ENCODE measurements at places on chromosomes 4 and X.

GRCh38 chrX:23365541-23365940 lies 30.9 kb downstream of the PTCHD1 start:
- H3K36me3 ChIP-seq, result no peaks in the 10 kb centered on the region
- no peak overlapping the region for H3K27ac ChIP-seq
- no peak for DNase-seq
- H3K4me3 ChIP-seq, result no peak overlapping the region
- H3K4me1 ChIP-seq, result no peaks in the 10 kb centered on the region

DNA sequence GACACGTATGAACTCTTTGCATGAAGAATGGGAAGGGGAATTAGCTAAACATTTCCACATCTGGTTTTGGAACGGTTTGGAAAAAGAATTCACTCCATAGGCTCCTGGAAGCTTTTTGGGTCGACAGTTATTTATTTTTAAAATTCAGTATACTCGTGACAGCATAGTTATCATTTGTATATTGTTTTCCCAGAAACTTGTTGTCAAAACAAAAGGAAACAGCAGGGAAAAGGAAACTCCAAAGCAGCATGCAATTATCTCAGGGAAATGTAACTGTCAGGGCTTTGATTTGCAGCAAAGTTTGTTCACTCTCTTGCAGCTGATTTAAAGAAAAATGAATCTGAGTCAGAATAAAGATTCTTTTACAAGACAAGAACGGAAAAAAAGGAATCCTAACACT lies 86.5 kb downstream of the PLAC1 start:
- H3K4me1 ChIP-seq, result no peaks in the 10 kb centered on the region
- H3K27ac ChIP-seq, result no peak overlapping the region
- no peak overlapping the region for H3K4me3 ChIP-seq
- no peak for DNase-seq
- H3K27me3 ChIP-seq, result peaks cover 6% of the 10 kb centered on the region

GRCh38 chr4:1731180-1731579 lies 9.9 kb downstream of the TACC3 start:
- peaks cover 15% of the 10 kb centered on the region for H3K36me3 ChIP-seq
- peaks cover 8% of the 10 kb centered on the region for H3K4me1 ChIP-seq
- H3K27ac ChIP-seq, result no peak overlapping the region
- H3K27me3 ChIP-seq, result no peaks in the 10 kb centered on the region
- H3K4me3 ChIP-seq, result no peak overlapping the region

DNA sequence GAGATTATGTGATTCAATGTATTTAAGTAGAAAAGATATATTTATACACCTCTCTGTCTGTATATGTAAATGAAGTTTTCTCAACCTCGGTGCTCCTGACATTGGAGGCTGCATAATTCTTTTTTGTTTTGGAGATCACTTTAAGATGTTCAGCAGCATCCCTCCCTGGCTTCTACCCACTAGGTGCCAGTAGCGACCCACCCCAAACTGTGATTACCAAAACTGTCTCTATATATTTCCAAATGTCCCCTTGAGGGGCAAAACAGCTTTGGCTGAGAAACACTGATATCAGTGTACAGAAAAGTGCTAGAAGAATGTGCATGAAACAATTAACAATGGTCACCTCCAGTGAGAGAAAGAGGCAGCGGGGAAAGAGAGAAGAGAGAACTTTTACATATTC lies 51.2 kb downstream of the DCX start:
- H3K27ac ChIP-seq, result no peak overlapping the region
- no peak for DNase-seq
- H3K4me1 ChIP-seq, result no peaks in the 10 kb centered on the region
- no peaks in the 10 kb centered on the region for H3K36me3 ChIP-seq
- H3K27me3 ChIP-seq, result no peaks in the 10 kb centered on the region
- no peak overlapping the region for H3K4me3 ChIP-seq

- H3K4me1 ChIP-seq, result peaks cover 7% of the 10 kb centered on the region
- H3K27ac ChIP-seq, result no peak overlapping the region
- DNase-seq, result no peak
- no peak overlapping the region for H3K4me3 ChIP-seq
- no peaks in the 10 kb centered on the region for H3K27me3 ChIP-seq
Observed at GRCh38 chr4:7055990-7056325, 11.9 kb downstream of the GRPEL1 start.

DNA sequence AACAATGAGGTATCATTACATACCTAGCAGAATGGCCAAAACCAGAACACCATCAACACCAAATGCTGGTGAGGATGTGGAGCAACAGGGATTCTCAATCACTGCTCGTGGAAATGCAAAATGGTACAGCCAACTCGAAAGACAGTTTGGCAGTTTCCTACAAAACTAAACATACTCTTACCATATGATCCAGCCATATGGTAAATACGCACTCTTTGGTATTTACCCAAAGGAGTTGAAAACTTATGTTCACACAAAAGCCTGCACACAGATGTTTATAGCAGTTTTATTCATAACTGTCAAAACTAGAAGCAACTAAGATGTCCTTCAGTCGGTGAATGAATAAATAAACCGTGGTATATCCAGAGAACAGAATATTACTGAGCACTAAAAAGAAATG lies 7.8 kb downstream of the CASP3 start:
- no peak for DNase-seq
- H3K4me1 ChIP-seq, result peaks cover 19% of the 10 kb centered on the region
- no peak overlapping the region for H3K4me3 ChIP-seq
- H3K36me3 ChIP-seq, result peaks cover 10% of the 10 kb centered on the region
- no peak overlapping the region for H3K27ac ChIP-seq

DNA sequence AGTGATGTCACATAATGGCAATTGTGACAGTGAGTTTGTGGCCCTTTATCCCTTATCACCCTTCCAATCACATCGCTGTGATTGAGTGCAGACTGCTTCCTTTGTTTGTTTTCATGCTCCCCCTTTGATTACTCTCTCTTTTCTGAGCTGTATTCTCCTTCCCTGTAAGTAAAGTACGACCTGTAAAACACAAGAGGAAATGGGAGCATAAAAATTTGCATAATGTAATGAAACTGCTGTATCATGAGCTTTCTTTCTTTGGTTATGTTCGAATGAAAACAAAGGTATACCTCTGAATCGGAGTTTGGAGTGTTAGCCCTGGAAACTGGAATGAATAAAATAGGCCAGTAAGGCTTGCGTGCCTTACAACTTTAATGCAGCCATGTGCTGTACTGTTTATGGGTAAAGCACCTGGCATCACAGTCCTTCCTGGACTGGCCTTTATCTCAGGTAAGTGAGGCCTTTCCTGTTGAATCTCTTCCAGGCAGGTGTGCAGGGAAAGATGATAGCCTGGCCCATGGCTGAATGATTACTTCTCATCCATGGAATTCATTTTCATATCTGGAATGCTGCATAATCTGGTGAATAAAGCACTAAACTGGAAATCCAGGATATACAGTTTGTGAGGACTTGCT lies 26.6 kb upstream of the HS3ST1 start:
- H3K4me3 ChIP-seq, result peak overlapping the region; percentile 36
- DNase-seq, result no peak
- H3K27ac ChIP-seq, result no peak overlapping the region
- peaks cover 16% of the 10 kb centered on the region for H3K4me1 ChIP-seq
- peaks cover 9% of the 10 kb centered on the region for H3K36me3 ChIP-seq

DNA sequence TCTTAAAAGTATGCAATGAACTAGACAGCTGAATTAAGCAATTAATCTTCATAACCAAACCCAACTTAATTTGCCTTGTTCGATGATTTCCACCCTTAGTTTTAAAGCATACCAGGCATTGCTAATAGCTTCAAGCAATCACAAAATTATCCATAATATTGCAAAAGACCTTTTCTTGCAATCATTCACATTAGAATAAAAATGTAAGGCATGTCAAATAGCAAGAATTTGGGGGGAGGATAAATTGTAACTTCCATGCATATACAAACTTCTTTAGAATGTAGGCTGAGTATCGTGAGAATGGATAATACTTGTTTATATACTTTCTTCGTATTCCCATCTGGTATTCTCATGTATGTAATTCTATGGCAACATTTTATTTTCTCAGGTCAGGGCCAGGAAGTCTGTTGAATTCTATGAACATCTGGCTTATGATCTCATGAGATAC lies 28.7 kb upstream of the BMP2K start:
- H3K27me3 ChIP-seq, result no peaks in the 10 kb centered on the region
- DNase-seq, result no peak
- peaks cover 19% of the 10 kb centered on the region for H3K4me1 ChIP-seq
- H3K4me3 ChIP-seq, result no peak overlapping the region
- H3K27ac ChIP-seq, result no peak overlapping the region
- no peaks in the 10 kb centered on the region for H3K36me3 ChIP-seq

DNA sequence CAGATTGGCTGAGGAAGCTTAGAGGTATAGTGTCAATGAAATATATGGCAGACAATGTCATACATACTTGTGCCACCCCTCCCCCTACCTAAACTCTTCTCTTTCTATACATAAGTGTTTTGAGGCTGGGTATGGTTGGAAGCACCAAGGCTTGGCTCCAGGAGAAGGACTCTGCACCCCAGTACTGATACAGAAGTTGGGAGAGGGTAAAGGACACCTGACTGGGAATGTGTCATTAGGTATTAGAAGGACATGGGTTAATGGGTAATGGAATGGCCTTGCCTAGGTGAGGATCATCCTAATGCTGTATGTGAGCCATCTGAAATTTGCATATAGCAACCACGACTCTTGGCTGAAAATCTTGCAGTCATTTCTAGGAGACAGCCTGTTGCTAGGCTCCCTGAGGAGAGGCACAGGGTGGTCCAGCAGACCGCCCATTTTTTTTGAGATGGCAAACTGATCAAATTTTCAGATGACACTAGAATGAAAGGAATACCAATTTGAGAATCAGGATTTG lies 26.8 kb upstream of the AP1S2 start:
- no peaks in the 10 kb centered on the region for H3K27me3 ChIP-seq
- H3K4me3 ChIP-seq, result no peak overlapping the region
- no peak overlapping the region for H3K27ac ChIP-seq
- peaks cover 5% of the 10 kb centered on the region for H3K36me3 ChIP-seq
- DNase-seq, result no peak
- peaks cover 20% of the 10 kb centered on the region for H3K4me1 ChIP-seq

DNA sequence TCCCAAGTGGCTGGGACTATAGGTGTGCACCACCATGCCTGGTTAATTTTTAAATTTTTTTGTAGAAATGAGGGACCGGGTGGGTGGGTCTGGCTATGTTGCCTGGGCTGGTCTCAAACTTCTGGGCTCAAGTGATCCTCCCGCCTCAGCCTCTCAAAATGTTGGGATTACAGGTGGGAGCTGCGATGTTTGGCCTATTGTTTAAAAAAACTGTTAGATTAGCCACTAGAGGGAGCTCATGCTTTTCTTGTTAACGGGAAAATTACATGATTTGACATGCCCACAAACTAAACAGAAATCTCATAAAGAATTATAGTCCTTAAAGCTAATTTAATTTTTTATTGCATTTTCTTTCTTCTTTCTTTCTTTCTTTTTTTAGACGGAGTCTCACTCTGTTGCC lies 5.0 kb upstream of the SDAD1 start:
- no peaks in the 10 kb centered on the region for H3K4me1 ChIP-seq
- peaks cover 2% of the 10 kb centered on the region for H3K27me3 ChIP-seq
- H3K27ac ChIP-seq, result no peak overlapping the region

DNA sequence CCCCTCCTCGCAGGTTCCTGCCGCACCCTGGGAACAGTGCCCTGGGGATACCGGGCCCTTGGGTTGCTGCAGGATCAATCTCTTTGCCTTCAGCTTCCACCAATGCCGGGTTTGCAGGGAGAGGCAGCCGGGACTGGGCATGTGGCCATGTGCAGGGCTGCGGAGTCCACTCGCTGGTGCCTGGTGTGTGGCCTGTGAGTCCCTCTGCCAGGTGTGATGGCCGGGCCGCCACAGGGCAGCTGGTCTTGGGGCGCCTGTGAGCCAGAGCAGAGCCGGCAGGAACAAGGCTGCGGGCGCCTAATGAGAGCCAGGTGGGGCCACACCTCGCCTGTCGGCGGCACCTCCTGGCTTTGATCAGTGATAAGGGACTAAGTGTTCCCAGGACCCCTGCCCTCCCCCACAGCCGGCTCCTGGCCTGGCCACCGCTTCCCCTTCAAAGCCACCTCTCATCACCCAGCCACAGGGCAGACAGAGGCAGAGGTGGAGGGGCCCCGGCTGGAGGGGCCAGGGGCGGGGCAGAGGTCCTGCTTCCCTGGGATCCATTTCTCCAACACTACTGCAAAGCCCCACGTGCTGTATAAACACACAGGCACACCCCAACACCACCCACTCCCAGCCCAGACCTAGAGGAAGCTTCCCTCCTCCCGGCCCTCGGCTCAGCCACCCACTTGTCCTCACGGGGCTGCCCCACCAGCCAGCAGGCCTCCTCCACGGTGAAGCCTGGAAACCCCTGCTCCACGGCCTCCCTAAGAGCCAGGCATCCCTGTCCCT lies 132.7 kb downstream of the CPZ start:
- no peaks in the 10 kb centered on the region for H3K4me1 ChIP-seq
- peaks cover 1% of the 10 kb centered on the region for H3K36me3 ChIP-seq
- no peak overlapping the region for H3K27ac ChIP-seq
- no peak overlapping the region for H3K4me3 ChIP-seq
- peaks cover 4% of the 10 kb centered on the region for H3K27me3 ChIP-seq
- no peak for DNase-seq

DNA sequence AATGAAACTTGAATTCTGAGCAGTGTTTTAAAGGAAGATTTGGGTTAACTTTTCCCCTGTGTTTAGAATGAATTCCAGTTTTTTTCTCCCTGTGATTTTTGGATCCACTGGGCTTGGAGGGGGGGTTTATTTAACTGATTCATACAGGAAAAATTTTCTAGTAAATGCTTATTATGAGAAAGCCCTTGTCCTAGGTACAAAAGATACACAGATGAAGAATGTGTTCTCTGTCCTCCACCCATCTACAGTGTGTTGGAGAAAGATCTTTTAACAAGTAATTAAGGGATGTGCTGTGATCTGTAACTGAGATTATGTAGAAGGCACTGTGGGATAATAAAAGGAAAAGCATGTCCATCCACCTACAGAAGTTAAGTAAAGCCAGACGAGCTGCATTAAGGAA lies 103.9 kb downstream of the STIM2 start:
- no peak overlapping the region for H3K4me3 ChIP-seq
- no peak for DNase-seq
- H3K27me3 ChIP-seq, result no peaks in the 10 kb centered on the region
- H3K27ac ChIP-seq, result peak overlapping the region; percentile 79
- peaks cover 39% of the 10 kb centered on the region for H3K4me1 ChIP-seq

GRCh38 chr4:19159874-19160273 lies 1091.8 kb upstream of the SLIT2 start:
- no peak for DNase-seq
- peaks cover 3% of the 10 kb centered on the region for H3K36me3 ChIP-seq
- no peak overlapping the region for H3K4me3 ChIP-seq
- H3K4me1 ChIP-seq, result no peaks in the 10 kb centered on the region

DNA sequence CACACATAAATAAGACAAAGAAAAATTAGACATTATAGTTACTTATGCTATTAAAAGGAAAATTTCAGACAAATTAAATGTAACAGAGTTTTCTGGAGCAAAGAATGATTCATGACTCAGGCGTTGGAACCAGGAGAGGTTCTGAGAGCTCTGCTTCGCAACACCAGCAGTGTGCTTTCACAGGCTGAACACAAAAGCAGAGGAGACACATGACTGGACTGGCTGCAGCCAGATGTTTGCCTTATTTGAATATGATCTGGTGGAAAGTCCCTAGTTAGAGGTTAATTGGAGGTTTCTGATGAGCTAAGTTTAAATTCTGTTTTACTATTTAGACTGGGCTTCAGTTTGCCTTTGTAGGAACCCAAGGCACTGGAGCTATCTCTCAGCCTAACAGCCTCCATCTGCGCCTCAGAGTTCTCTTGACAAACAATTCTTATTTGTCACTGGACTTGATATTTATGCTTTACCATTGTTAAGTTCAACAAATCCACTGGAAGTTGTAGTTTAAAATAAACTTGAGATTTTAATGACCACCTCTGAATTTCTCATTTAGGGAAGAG lies 16.2 kb downstream of the BOD1L1 start:
- H3K27ac ChIP-seq, result peak overlapping the region; percentile 96
- no peak for DNase-seq
- H3K4me1 ChIP-seq, result peaks cover 35% of the 10 kb centered on the region
- peaks cover 37% of the 10 kb centered on the region for H3K36me3 ChIP-seq
- no peaks in the 10 kb centered on the region for H3K27me3 ChIP-seq

Data from memory B cell (primary cell).